ENCODE measurements at places on chromosomes 11 and 22. TPM values are rescaled to one million over a fixed set of nuclear protein-coding genes. Genes with fewer than 3 reads are reported as not detected.

The CNIH2 gene
- 11.6 TPM for total RNA-seq

The ZBED5 gene
- 40.2 TPM for total RNA-seq

The ZNF408 gene
- 40.1 TPM for total RNA-seq

The TLCD5 gene
- 13.4 TPM for total RNA-seq

The TRIM49 gene
- total RNA-seq, result not detected

The RBM4B gene
- 40.5 TPM for total RNA-seq

The TMA7B gene
- total RNA-seq, result not detected

The CDC42EP2 gene
- total RNA-seq, result 5.4 TPM

The TMEM151A gene
- 1.5 TPM for total RNA-seq

The ARHGAP42 gene
- 8.3 TPM for total RNA-seq

The RHOD gene
- 0.83 TPM for total RNA-seq
